ENCODE measurements at places on chromosomes 16 and 17. TPM values are rescaled to one million over a fixed set of nuclear protein-coding genes. Genes with fewer than 3 reads are reported as not detected.

GRCh38 chr16:49821614-49822282, 34.2 kb downstream of the ZNF423 start:
- no peak for DNase-seq

DNA sequence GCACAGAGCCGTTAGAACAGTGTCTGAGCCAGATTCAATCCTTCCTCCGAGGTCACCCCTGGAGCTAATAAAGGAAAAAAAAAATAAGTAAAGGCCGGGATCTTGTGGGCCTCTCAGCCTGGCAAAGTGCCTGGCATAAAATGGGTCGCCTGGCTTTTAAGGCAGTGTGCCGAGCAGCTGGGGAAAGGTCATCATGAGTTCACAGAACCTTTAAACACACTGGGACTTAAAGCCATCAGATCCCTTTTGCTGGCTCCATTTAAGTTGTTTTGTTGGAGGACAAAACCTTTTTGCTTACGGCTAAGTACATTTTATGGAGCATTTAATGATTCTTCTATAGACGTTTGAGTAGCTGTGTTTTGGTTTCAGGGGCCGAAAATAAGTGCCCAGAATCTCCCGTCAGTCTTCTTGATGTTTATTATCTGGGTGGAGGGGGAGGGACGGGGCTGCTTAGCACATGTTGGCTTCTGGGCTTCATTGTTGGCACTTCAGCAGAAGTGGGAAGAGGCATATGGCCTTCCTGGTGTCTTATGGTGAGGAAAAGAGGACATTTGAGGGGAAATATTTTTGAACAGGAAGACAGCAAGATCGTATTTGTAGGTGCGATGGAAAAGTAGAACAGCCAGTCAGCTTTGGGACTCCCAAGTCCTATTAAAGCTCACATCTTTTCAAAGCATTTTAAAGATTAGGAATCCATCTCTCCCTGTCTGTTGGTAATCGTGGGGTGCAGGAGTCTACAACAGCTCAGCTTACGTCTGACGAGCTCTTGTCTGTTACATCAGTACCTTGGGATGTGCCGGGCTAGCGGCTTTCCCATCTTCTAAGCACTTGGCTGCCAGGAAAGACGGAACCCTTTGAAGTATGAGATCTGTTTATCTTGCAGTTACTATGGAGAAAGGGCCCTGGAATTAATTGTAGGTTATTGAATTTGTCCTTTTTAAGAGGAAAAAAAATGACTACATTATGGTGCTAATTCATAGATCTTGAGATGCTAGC, 31.1 kb downstream of the RBFOX1 start:
- peak; percentile 90 for DNase-seq

GRCh38 chr16:12769525-12769924, 34.2 kb downstream of the CPPED1 start:
- DNase-seq, result no peak

DNA sequence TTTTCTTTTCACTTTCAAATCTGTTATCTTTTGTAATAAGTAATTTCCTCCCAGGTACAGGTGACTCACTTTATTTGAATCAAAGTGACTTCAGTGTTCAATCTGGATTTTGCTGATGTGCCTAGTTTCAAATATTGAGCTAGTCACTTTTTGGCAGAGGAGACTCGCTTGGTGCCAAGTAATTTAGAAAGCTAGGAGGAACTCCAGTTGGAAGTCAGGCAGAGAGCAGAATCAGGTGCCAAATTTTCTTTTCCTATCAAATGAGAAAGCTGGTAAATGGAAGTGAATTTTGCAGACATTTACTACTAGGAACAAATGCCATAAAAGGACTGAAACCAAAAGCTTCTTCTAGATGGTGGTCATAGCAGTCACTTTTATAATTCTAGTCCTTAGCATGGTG, 656.0 kb upstream of the KIF2B start:
- peak; percentile 11 for DNase-seq

DNA sequence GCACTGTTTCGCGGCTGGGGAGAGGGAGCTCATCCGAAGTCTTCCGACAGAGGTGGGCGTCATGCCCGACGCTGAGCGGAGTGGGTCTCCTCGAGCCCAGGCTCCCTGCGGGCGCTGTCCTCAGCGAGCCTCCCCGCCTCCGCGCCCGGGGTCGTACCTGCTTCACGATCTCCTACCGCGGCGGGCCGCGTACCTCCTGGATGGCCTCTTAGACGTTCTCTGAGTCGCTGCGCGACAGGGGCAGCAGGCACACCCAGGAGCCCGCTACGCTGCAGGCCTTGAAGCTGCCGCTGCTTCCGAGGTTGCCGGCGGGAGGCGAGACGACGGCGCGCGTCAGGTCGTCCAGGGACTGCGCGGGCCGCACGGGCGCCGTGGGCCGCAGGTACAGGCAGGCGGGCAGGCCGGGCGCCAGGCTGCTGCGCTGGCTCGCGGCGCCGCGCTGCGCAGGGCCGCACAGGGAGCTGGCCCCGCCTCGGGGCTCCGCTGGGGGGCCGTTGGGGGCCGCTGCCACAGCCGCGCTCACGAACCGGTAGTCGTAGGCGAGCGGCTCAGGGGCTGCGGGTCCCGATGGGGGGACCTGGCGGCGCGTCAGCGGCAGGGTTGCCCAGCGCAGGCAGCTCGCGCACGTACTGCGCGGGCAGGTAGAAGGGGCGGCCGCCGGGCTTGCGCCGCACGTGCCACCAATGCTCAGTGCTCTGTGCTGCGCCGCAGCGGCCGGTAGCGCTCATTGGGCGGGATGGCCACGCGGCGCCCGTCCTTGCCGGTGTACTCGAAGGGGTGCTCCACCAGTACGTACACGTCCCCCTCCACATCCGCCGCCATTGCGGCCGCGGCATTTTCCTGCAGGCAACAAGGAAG, 116.4 kb upstream of the SMURF2 start:
- DNase-seq, result no peak

CIBAR2 gene
- polyA plus RNA-seq, result 0.18 TPM

TBX2 gene
- polyA plus RNA-seq, result 20.4 TPM

SCIMP gene
- polyA plus RNA-seq, result 0.93 TPM

All from muscle of leg (tissue), 16 donors.